ENCODE measurements at places on chromosomes 2 and 18. TPM values are rescaled to one million over a fixed set of nuclear protein-coding genes. Genes with fewer than 3 reads are reported as not detected.

Gene NEB
- 0.45 TPM for total RNA-seq

Gene MSH2
- 39.0 TPM for total RNA-seq

Gene RAD51AP2
- not detected for total RNA-seq

Gene NOSTRIN
- not detected for total RNA-seq

Gene FOXD4L1
- 0.23 TPM for total RNA-seq

Gene KCNJ3
- total RNA-seq, result not detected

Gene DAW1
- total RNA-seq, result not detected

Gene ZSWIM2
- not detected for total RNA-seq

Gene OSR1
- not detected for total RNA-seq

Measured in activated CD4-positive, alpha-beta memory T cell treated with anti-CD3 and anti-CD28 coated beads, Interleukin-2, amount 10 ng/mL, durations not matched to agents 7 days and 5 days (primary cell).